NCI-H1930 (cell line): ENCODE measurements at places on chromosomes 12 and 14.

DNA sequence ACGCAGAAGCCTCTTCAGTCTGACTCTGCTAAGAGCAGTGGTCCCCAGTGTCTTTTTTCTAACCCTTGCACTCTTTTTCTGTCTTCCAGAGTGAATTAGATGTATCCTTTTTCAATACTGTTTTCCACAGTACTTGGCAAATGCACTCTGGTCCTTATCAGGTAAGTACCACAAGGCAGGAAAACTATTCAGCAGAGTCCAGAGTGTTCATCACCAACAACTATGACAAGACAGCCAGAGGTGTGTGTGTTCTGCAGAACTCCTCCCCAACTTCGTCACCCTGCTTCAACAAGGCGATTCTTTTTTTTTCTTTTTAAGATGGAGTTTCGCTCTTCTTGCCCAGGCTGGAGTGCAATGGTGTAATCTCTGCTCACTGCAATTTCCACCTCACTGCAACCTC is 54.3 kb upstream of the STRN3 start:
- no peak for DNase-seq

GRCh38 chr14:59245809-59246295 is 57.4 kb downstream of the DAAM1 start:
- no peak for DNase-seq

DNA sequence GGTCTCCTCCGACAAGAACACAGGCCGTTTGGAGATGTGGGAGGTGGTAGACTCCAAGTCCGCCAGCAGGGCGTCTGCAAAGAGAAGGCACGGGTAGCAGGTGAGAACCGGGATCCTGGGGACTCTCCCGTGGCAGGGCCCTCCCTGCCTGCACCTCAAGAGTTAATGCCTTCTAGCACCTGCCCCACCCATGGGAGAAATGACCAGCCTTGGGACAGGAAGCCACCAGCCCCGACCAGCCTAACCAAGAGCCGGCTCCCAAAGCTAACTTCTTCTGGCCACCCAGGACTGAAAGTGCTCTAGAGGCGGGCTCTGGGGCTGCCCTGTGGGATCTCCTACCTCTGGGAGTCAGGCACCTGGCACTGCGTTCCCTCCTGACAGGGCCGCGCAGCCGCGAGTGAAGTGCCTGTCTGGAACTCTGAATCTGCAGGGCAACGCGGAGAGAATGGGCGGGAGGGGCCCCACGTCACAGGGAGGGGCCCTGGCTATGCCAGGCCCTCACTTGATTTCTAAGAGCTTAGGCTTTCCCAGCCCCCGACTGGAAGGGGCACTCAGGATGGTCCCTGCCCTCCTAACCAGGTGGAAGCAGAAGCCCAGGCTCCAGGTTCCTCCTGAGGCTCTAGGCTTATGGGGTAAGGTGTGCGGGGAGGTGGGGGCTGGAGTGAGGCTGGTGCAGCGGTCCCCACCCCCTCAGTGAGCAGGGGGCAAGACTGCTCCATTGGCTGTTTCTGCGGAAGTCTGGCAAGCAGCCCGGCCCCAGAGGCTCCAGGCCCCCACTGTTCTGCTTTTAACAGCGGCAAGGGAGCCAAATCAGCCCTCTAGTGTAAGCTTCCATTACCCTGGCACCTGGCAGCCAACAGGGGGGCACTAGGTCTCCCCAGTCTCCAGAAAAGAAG is 23.6 kb upstream of the RPLP0 start:
- no peak for DNase-seq

DNA sequence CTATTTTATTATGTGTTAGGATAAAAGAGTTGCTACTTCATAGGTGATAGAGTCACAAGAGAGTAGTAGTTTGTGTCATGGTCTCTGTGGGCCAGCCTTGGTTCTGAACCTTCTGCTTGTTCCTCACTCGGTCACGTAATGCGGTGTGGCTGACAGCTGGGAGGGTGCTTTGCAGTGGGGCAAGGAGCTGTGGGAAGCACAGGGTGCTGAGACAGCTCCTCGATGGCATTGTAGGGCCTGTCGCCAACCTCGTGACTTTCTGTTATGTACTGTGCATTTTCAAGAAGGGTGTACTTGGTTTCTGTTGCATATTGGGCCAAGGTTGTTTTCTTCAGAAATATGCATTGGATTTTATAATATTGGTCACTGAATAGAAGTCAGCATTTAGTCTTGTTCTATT is 61.3 kb upstream of the RD3L start:
- no peak for DNase-seq

DNA sequence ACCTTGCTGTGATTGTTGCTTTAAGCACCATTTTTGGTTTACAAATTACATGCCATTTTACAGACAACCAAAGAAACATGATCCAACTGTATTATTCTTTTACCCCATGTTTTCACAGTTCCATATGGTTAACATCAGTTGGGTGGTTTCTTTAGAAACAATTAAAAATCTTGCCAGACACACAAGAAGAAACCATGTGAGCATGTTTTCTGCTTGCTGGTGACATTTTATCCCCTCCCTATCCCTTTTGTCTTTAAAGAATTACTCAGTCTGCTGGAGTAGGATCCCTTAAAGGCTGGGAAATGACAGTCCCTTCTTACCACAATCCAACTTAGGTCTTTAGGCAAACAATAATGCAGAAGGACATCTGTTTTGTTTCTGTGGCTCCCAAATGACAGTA is 121.8 kb upstream of the PLXNC1 start:
- DNase-seq: no peak

DNA sequence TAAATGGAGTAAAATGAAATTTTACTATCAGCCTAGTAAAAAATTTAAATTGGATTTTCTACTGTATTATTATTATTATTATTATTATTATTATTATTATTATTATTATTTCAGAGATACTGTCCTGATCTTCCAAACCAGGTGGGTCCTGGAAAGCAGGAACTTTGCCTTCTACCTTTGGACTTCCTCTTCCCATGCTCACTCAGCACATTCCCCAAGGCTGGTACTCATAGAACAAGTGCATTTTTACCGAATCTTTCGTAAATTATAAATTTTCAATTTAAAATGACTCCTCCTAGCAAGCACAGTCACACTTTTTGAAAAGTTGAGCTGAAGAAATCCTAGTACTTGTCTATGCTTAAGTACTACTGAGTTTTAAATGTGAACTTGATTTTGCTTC is 29.7 kb downstream of the BHLHE41 start:
- DNase-seq: no peak

- DNase-seq: no peak
Measured at GRCh38 chr12:126447346-126447745, 1382.1 kb downstream of the AACS start.

GRCh38 chr12:131941116-131941986 is 8.4 kb upstream of the EP400 start:
- no peak for DNase-seq

DNA sequence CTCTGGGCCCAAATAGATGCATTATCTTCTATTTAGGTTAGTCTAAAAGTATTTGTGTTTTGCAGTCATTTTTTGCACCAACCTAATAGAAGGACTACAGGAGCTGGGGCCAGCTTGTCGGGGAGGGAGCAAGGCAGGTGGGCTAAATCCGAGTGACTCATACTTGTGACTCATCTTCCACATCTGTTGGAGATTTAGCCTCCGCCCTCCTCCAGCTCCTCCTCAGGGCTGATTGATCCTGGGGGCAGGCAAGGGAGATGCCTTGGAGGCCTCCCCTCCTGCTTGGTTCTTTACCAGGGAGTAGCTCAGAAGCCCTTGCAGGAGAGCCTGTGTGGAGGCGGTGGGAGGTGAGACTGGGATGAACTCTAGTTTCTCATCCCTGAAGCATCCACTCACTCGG is 27.9 kb downstream of the RHOF start:
- DNase-seq: no peak

DNA sequence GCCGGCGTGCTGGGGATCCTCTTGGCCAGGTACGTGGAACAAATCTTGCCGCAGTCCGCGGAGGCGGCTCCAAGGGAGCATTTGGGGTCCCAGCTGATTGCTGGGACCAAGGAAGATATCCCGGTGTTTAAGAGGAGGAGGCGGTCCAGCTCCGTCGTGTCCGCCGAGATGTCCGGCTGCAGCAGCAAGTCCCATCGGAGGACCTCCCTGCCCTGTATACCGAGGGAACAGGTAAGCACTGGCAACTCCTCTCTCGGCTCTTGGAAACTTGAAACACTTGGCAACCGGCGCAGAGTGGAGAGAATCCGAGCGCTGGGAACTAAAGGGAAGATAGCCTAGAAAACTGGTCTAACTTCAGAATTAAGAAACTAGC is 1.7 kb downstream of the PDE3A start:
- DNase-seq: no peak

GRCh38 chr12:98402091-98402490 is 113.3 kb upstream of the TMPO start:
- no peak for DNase-seq

DNA sequence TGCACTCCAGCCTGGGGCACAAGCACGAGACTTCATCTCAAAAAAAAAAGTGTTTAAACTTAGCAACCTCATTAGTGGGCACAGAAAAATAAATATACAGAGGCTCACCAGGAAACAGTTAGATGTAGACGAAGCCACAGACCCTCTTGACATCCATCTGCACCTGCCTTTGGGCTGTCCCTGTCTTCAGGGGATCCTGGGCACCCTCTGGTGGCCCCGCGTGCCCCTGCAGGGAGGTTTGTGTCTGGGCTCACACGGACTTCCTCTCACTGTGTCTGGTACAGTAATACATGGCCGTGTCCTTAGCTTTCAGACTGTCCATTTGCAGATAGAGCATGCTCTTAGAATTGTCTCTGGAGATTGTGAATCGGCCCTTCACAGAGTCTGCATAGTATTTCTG is 916.5 kb downstream of the TMEM121 start:
- no peak for DNase-seq

DNA sequence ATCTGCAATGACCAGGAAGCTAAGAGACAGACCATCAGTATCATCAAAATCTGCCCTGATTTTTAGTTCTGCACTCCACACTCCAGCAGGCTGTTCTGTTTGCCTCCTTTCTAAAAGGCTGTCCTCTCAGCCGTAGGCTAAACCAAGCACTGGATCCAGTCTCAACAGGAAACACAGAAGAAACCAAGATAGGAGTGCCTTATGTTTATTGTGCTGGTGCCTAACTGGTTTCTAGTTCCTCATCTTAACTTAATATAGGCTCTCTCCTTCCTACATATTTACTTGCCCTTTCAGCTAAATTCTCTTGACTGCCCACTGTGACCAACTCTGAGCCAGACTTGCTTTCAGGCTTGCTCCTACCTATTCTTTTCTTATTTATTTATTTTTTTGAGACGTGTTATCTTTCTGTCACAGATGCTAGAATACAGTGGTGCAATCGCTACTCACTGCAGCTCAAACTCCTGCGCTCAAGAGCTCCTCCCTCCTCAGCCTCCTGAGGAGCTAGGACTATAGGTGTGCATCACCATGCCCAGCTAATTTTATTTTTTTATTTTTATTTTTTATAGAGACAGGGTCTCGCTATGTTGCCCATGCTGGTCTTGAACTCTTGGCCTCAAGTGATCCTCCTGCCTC is 30.8 kb downstream of the GALNT4 start:
- no peak for DNase-seq

GRCh38 chr12:92034858-92035401 is 110.7 kb downstream of the BTG1 start:
- peak; percentile 27 for DNase-seq

- no peak for DNase-seq
Measured at GRCh38 chr12:6264402-6265037, 46.0 kb upstream of the PLEKHG6 start.

DNA sequence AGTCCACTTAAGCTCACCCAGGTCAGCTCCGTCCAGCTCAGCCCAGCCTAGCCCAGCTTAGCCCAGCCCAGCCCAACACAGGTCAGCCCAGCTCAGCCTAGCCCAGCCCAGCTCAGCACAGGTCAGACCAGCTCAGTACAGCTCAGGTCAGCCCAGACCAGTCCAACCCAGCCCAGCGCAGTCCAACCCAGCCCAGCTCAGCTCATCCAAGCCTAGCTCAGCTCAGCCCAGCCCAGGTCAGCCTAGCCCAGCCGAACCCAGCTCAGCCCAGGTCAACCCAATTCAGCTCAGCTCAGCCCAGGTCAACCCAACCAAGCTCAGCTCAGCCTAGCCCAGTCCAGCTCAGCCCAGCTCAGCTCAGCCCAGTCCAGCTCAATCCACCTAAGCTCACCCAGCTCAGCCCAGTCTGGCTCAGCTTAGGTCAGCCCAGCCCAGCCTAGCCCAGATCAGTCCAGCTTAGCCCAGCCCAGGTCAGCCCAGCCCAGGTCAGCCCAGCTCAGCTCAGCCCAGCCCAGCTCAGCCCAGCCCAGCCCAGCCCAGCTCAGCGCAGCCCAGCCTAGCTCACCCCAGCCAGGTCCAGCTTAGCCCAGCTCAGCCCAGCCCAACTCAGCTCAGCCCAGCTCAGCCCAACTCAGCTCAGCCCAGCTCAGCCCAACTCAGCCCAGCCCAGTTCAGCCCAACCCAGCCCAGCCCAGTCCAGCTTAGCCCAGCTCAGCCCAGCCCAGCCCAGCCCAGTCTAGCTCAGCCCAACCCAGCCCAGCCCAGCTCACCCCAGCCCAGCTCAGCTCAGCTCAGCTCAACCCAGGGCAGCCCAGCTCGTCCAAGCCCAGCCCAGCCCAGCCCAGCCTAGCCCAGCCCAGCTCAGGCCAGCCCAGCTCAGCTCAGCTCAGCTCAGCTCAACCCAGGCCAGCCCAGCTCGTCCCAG is 184.0 kb downstream of the TMEM121 start:
- DNase-seq: no peak

DNA sequence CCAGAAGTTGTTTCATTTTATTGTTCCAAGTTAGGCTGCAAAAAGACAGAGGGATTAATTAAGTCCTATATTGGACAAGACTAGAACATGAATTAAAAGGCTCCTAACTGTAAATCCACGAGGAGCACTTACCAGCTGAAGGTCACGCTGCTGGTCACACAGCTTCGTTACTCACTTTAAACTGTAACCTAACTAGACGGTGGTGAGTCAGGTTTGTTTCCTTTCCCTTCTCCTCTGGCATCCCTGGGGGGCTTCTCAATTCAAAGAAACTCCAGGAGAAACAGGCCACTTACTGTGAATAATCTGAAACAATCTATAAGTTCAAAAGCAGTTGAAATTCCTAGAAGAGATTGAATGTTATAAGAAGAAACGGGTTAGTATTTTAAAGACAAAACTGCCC is 331.4 kb downstream of the BCAT1 start:
- DNase-seq: no peak

DNA sequence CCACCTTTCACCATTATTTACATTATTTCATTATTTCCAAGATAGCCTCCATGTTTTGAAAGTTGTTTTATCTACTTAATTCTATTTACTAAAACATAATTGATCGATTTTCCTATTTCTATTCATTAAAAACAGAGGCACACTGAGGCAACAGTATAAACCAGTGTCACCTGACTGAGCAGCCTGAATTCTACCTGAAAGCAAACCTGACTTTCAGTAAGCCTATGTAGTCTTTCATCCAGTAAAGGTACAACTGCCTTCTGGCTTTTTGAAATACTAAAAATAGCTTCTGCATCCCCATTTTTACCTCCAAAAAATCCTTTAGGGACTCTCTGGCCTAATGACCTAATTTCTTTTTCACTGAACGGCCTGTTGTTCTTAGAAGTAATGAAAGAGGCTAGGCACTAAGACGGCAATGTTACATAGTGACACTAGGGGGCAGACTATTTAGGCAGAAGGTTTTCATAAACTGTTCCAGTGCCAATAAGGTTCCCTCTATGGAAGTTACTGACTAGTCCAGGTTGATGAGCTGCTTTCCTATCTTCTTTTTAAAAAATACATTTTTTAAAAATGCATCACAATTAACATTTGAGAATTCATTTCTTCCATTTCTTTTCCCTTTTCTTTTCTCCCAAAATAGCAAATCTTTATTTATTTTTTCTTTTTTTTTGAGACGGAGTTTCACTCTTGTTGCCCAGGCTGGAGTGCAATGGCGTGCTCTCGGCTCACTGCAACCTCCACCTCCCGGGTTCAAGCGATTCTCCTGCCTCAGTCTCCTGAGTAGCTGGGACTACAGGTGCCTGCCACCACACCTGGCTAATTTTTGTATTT is 17.5 kb downstream of the ANAPC5 start:
- DNase-seq: peak; percentile 38
